ENCODE measurements at places on chromosomes 13 and 19.
A peak's percentile ranks its signal among the peaks of the same experiment; 100 is the strongest.

- no peak overlapping the region for H3K4me3 ChIP-seq
- H3K36me3 ChIP-seq, result no peaks in the 10 kb centered on the region
Measured at GRCh38 chr13:76000131-76000530, 364.0 kb downstream of the LMO7 start.

GRCh38 chr13:78787190-78787589, 128.2 kb upstream of the OBI1 start:
- H3K27ac ChIP-seq, result no peak overlapping the region
- H3K4me1 ChIP-seq, result no peaks in the 10 kb centered on the region
- no peak overlapping the region for H3K4me3 ChIP-seq
- no peaks in the 10 kb centered on the region for H3K36me3 ChIP-seq
- DNase-seq, result no peak
- H3K27me3 ChIP-seq, result peaks cover 6% of the 10 kb centered on the region

DNA sequence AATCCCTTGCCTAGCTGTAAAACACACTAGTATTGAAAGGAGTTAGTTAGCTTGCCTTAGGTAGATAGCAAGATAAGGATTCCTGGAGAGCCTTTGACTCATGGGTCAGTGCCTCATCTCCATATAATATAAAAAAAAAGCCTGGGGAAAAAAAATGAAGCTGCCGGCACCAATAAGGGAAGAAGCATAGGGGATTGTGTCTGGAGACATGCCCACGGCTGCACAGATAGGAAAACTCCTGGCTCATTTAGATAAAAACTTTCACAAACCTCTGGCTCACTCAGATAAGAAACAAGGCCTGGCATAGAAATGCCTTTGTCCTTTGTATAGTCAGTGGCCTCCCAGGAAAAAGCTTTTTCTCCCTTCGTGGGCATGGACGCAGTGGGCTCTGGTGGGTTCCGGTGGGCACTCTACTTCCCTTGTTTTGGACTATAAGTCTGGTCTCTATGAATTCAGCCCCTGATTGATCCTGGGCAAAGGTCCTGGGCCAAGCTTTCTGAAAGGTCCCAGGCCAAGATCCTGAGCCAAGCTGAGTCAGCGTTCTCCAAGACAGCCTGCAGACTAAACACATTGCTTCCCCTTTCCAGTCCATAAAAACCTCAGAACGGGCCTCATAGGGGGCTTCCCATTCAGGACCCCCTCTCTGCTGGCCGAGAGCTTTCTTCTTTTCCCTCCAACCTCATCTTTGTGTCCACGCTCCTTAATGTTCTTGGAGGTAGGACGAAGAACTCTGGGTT, 4.9 kb upstream of the OR7A17 start:
- no peak for DNase-seq
- H3K4me1 ChIP-seq, result peaks cover 16% of the 10 kb centered on the region
- no peaks in the 10 kb centered on the region for H3K36me3 ChIP-seq
- H3K27me3 ChIP-seq, result peaks cover 6% of the 10 kb centered on the region
- H3K27ac ChIP-seq, result no peak overlapping the region

GRCh38 chr19:23787106-23787505, 28.4 kb upstream of the ZNF681 start:
- no peak overlapping the region for H3K4me3 ChIP-seq
- no peaks in the 10 kb centered on the region for H3K27me3 ChIP-seq
- DNase-seq, result no peak
- no peaks in the 10 kb centered on the region for H3K36me3 ChIP-seq
- H3K4me1 ChIP-seq, result no peaks in the 10 kb centered on the region

DNA sequence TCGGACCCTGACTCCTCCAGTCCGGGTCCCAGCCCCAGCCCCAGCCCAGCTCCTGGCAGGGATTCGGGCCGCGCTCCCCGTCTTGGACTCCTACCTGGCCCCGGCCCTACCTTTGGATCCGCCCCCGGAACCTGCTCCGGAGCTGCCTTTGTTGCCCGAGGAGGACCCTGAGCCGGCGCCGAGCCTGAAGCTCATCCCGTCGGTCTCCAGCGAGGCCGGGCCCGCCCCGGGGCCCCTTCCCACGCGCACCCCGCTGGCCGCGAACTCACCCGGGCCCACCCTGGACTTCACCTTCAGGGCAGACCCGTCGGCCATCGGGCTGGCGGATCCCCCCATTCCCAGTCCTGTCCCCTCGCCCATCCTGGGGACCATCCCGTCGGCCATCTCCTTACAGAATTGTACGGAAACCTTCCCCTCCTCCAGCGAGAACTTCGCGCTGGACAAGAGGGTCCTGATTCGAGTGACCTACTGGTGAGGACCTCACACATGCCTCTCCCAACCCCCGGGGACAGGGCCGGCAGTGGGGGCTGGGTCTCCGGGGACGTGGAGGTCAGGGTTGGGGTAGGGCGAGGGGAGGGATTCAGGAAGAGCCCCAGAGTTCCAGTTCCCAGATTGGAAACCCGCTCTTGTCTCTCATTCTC, 732 bp downstream of the SELENOV start:
- no peak overlapping the region for H3K27ac ChIP-seq
- H3K4me1 ChIP-seq, result peaks cover 15% of the 10 kb centered on the region
- H3K27me3 ChIP-seq, result peaks cover 62% of the 10 kb centered on the region
- DNase-seq, result no peak

- no peak overlapping the region for H3K27ac ChIP-seq
- H3K36me3 ChIP-seq, result no peaks in the 10 kb centered on the region
- no peaks in the 10 kb centered on the region for H3K27me3 ChIP-seq
Measured at GRCh38 chr13:29499506-29500165, 95.9 kb downstream of the SLC7A1 start.

DNA sequence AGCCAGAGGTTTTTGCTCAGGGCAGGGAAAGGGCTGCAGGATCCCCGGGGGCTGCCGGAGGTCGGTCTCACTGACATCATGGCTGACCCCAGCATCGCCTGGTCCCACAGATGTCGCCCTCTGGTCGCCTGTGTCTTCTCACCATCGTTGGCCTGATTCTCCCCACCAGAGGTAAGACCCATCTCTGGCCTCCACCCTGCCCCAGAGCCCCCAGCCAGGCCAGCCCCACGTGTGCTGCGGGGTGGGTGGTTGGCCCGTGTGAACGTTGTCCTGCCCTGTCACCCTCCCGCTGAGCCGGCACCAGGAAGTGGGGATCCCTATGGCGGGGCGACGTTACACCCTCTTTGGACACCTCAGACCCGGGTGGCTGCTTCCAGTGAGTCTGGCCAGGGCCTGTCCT, 906 bp downstream of the FXYD5 start:
- H3K36me3 ChIP-seq, result peaks cover 42% of the 10 kb centered on the region
- DNase-seq, result no peak
- H3K27ac ChIP-seq, result peak overlapping the region; percentile 91
- H3K4me1 ChIP-seq, result peaks cover 5% of the 10 kb centered on the region

GRCh38 chr19:33554821-33555220, 33.2 kb upstream of the PEPD start:
- peak; percentile 48 for DNase-seq
- no peak overlapping the region for H3K27ac ChIP-seq
- H3K4me3 ChIP-seq, result no peak overlapping the region
- no peaks in the 10 kb centered on the region for H3K27me3 ChIP-seq
- no peaks in the 10 kb centered on the region for H3K4me1 ChIP-seq

DNA sequence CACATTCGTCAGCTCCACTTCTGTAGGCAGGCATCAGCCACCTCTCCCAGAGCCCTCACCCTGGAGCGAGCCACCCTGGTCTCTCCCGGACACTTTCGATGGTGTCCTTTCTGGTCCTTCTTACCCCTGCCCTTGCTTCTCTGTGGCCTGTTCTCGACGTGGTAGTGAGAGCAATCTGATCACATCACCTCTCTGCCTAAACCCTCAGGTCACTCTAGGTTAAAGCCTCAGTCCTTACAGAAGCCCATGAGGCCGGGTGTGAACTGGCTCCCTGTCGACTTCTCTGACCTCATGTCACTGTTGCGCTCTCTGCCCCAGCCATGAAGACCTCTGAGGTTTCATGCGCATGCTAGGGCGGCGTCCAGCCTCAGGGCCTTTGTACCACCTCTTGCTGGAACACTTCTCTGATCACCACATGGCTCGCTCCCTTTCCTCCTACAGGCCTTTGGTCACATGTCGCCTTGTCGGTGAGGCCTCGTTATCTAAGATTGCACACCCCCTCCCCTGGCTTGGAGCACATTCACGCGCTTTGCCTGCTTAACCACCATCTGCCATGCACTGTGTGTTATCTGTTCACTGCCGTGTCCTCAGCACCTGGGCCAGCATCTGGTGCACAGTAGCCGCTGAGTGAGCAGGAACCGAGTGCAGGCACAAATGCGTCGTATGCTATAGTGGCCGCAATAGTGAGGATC, 101.5 kb downstream of the DPF1 start:
- peaks cover 81% of the 10 kb centered on the region for H3K36me3 ChIP-seq
- no peaks in the 10 kb centered on the region for H3K4me1 ChIP-seq
- no peak overlapping the region for H3K27ac ChIP-seq
- no peak overlapping the region for H3K4me3 ChIP-seq

Measured in spleen (tissue), 13 donors.